Neural crest cell (in vitro differentiated cells): ENCODE measurements at places on chromosomes 13 and 19. TPM values are rescaled to one million over a fixed set of nuclear protein-coding genes. Genes with fewer than 3 reads are reported as not detected.
A peak's percentile ranks its signal among the peaks of the same experiment; 100 is the strongest.

DNA sequence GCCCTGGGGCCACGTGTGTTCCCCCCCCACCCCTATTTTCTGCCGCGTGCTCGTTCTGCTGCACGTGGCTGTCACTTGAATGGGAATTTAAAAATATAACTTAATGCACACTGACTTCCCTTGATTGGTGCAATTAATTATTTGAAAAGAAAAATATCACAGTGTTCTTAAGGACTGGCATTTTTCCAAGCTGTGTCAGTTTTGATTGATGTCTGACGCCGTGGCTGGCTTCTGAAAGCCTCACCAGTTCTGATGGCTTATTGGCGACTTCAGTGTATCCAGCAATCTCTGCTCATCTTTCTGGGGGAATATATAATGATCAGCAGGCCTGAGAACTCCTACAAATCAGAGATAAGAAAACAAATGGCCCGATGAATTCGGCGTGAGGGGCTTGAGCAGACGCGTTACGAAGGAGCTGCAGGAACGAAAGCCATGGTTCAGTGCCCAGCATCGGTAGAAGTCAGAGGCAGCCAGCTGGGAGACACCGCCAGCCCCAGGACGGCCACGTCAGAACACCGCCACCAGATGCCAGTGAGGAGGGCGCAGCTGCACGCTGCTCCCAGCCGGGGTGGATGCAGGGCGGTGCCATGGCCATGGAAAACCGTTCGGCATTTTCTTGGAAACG is 111.2 kb downstream of the KDM4B start:
- no peak overlapping the region for H3K4me3 ChIP-seq
- DNase-seq = no peak
- peak overlapping the region; percentile 20 for H3K27ac ChIP-seq
- peaks cover 8% of the 10 kb centered on the region for H3K36me3 ChIP-seq
- peaks cover 4% of the 10 kb centered on the region for H3K4me1 ChIP-seq

Gene IZUMO4
- 5.5 and 5.6 TPM in 2 replicates for total RNA-seq

GRCh38 chr19:623175-623916 is 10.0 kb downstream of the POLRMT start:
- H3K36me3 ChIP-seq = peaks cover 7% of the 10 kb centered on the region
- H3K4me1 ChIP-seq = peaks cover 7% of the 10 kb centered on the region
- H3K27ac ChIP-seq = no peak overlapping the region
- H3K27me3 ChIP-seq = no peaks in the 10 kb centered on the region

Gene EPS8L1
- total RNA-seq = 22.4 TPM in 2 replicates

Gene AZU1
- 0.30 and 0.68 TPM in 2 replicates for total RNA-seq

- peaks cover 6% of the 10 kb centered on the region for H3K36me3 ChIP-seq
- H3K27ac ChIP-seq = no peak overlapping the region
- no peak for DNase-seq
- peaks cover 13% of the 10 kb centered on the region for H3K4me1 ChIP-seq
- H3K4me3 ChIP-seq = no peak overlapping the region
Observed at GRCh38 chr13:48403151-48403631, 9.7 kb downstream of the LPAR6 start.

- H3K4me1 ChIP-seq = no peaks in the 10 kb centered on the region
- H3K27ac ChIP-seq = no peak overlapping the region
- no peak for DNase-seq
- no peak overlapping the region for H3K4me3 ChIP-seq
- H3K27me3 ChIP-seq = no peaks in the 10 kb centered on the region
Observed at GRCh38 chr13:113735194-113735593, 23.8 kb upstream of the TMEM255B start.

DNA sequence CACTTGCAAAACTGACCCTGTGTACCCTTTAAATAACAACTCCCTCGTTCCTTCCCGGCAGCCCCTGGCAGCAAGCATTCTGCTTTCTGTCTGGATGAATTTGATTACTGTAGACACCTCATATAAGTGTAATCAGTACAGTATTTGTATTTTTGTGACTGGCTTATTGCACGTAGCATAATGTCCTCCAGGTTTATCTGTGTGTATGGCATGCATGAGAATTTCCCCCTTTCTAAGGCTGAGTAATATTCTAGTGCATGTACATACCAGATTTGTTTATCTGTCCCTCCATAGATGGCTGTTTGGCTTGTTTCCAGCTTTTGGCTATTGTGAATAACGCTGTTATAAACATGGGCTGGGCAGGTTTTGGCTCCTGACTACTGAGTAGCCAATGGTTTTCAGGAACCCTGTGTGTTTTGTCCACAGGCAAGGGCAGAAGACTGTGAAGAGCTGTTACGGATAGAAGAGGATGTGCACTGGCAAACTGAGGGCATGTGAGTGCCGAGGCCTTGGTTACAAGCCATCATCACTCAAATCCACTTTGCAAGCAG is 98.0 kb downstream of the ESD start:
- no peaks in the 10 kb centered on the region for H3K27me3 ChIP-seq
- no peak for DNase-seq
- H3K4me1 ChIP-seq = no peaks in the 10 kb centered on the region

Gene CRX
- not detected in 2 replicates for total RNA-seq

GRCh38 chr19:57441979-57442752 is 7.0 kb downstream of the ZNF749 start:
- no peak overlapping the region for H3K27ac ChIP-seq
- no peaks in the 10 kb centered on the region for H3K27me3 ChIP-seq
- peaks cover 6% of the 10 kb centered on the region for H3K4me1 ChIP-seq
- no peak for DNase-seq

Gene IRGC
- not detected in 2 replicates for total RNA-seq

Gene PNKP
- 131 and 135 TPM in 2 replicates for total RNA-seq
